ENCODE measurements at places on chromosomes 3 and 15.

- DNase-seq, result peak; percentile 14
Observed at GRCh38 chr3:66582721-66583423, 82.0 kb upstream of the LRIG1 start.

- no peak for DNase-seq
Observed at GRCh38 chr3:72446218-72447058, 401.8 kb downstream of the SHQ1 start.

- no peak for DNase-seq
Observed at GRCh38 chr3:79339846-79340245, 428.0 kb downstream of the ROBO1 start.

- DNase-seq, result no peak
Observed at GRCh38 chr15:80151148-80151547, 1.7 kb upstream of the FAH start.

DNA sequence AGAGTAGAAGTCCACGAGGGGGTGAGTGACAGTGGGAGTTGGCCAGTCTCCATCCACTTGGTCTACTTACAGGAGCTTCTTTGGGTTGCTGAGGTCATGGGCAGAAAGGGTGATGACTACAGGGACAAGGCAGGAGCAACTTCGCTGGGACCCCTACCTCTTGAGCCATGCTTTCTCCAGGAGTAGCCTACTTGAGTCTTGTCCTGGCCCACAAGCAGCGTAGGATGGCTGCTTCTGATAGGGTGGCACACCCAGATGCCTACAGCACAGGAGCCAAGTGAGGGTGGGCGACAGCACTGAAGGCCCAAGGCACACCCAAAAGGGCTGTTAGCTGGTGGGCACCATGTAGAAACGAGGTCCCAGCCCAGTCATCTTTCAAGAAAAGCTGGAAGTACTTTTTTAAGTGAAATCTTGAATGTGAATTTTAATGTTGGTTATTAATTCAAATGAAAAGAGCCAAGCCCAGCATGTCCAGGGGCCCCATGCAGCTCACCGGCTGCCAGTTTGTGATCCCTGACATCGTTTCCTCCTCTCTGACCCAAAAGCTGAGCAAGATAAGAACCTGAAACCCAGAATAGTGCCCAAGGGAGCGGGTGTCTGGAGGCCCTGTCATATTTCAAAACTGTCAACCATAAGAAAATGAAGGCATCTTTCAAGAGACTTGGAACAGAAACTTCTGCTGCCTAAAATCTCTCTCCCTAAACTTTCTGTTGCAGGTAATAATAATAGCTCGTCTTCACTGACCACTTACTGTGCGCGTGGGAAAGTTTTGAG, 2.2 kb upstream of the CPEB1 start:
- no peak for DNase-seq

- DNase-seq, result no peak
Observed at GRCh38 chr3:159605101-159605500, 383.5 kb upstream of the IL12A start.

DNA sequence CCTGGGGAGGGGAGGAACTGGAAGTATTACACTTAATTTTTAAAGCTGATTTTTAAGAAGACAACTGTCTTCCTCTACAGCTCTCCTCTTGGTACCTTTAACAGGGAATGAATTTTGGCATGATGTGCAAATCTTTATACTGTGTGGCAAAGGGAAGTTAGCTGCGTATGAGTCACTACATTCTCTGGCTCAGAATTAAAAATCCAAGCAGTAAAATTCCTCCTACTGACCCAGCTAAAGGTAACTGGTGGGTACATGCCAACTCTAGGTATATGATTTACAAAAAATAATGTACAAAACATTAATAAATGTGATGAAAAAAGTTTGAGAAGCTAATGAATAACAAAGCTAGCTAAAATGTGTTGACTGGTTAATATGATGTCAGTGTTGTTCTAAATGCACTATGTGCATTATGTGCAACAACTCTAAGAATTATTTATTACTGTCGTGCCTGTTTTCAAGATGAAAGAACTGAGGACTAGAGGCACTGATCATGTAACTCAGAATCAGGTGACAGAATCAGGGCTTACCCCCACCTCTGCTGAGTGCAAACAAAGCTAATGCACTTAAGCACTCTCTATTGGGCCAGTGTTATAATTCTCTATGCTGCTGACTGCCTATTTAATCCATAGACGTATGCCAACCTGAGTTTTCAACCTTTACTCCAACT, 194.7 kb upstream of the CADPS start:
- no peak for DNase-seq

GRCh38 chr3:66469220-66469640, 31.6 kb downstream of the LRIG1 start:
- no peak for DNase-seq

- DNase-seq, result no peak
Observed at GRCh38 chr3:25863011-25863415, 73.1 kb downstream of the OXSM start.

- DNase-seq, result no peak
Observed at GRCh38 chr15:96329403-96329981, 1.0 kb upstream of the NR2F2 start.

- no peak for DNase-seq
Observed at GRCh38 chr3:55069950-55070349, 142.1 kb upstream of the LRTM1 start.

GRCh38 chr3:197575362-197575761, 19.6 kb upstream of the BDH1 start:
- no peak for DNase-seq

DNA sequence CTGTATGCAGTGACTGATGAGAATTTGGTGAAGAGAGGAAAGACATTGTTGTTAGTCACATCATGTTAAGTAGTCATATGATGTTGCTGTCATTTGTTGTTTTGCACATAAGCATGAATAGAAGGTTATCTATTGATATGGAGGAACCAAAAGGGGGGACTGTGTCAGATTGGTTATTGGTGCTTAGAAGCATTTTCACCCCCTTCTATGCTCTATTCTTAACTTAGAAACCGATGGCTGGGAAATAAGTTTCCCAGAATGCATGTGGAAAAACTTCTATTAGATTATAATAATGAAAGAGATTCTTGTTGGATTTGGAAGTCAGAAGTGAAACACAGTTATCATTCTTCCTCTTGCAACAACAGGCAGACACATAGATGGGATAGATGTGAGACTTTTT, 33.2 kb upstream of the CADM2 start:
- DNase-seq, result no peak

GRCh38 chr3:157542711-157543500, 39.7 kb upstream of the VEPH1 start:
- DNase-seq, result no peak

DNA sequence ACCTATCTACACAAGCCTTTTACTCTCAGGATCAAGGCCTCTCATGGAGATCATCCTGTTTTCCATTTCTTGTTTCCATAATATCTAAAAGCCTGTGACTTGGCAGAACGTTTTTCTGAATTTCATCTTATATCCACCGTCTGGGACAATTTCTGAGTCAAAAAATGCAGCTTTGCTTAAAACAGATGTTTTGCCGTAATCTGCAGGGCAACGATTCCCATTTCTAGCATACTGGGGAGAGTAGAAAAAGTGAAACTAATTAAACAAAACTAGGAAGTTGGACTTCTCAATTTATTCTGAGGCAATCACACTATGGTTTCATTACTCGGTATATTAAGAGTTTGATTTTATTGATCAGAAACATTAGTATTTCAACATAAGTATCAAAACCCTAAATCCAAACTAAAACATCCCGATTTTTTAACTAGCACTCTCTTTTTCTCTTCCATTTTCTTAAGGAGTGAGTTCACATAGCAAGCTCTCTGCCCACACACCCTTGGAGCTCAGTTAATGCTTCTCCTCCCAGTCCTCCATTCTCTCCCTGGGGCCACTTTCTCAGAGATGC, 33.6 kb downstream of the SPATA12 start:
- no peak for DNase-seq

DNA sequence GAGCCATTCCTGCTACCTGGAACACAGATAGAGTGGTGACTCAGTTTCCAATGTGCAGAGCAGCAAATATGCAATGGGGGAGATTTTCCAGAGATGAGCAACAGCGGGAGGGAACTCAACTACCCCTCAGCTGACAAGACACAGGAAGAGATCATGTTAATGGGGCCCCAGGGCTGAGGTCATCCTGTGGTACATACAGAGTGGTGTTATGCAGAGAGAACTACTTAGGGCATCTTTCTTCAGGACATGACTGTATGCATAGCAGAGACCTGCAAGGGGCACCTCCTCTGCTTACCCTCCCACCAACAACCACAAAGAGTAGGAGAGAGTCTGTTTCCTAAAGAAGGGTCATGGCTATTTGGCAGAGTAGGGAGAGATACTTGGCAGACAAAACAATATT, 6.8 kb upstream of the TBC1D5 start:
- DNase-seq, result no peak

DNA sequence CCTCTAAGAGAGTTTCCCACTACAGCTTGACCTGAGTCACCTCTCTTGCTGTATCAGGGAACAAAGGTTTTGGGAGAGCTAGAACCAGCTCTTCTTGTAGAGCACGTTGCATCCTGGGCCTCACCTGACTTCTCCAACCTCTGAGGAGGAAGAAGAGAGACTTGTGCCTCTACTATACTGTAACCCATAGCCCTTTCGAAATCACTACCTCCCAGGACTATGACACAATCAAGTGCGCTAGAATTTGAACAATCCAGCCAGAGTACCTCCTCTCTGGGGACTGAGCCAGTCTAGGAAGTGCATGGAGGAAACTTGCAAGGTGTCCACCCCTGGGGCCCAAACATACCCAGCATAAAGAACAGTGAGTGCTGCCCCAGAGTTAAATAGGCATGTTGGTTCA, 192.8 kb upstream of the BHLHE40 start:
- no peak for DNase-seq

- no peak for DNase-seq
Observed at GRCh38 chr15:80072285-80072994, 13.0 kb downstream of the ZFAND6 start.

GRCh38 chr15:62089616-62090015, 22.8 kb downstream of the C2CD4A start:
- no peak for DNase-seq

- no peak for DNase-seq
Observed at GRCh38 chr15:75001310-75001709, 5.9 kb downstream of the SCAMP5 start.

- no peak for DNase-seq
Observed at GRCh38 chr3:107264888-107265287, 112.4 kb upstream of the CCDC54 start.

DNA sequence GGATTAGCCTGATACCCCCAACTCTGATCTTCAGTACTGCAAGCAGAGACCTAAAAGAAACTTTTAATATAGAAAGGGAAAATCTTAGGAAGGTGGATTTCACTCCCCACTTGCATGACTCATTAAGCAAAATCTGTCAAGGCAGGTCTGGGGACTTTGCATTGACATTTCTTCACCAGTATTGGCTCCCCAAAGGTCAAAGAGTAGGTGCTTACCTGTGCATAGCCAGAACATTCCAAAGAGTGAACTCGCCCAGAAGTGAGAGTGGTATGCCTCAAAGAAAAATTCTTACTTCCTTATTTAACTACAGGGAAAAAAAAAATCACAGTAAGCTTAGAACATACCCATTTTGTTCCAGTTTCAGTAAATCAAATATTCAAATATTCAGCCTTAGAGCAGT, 140.9 kb upstream of the TP63 start:
- no peak for DNase-seq

GRCh38 chr15:91852741-91853510, 582 bp upstream of the SLCO3A1 start:
- peak; percentile 52 for DNase-seq

DNA sequence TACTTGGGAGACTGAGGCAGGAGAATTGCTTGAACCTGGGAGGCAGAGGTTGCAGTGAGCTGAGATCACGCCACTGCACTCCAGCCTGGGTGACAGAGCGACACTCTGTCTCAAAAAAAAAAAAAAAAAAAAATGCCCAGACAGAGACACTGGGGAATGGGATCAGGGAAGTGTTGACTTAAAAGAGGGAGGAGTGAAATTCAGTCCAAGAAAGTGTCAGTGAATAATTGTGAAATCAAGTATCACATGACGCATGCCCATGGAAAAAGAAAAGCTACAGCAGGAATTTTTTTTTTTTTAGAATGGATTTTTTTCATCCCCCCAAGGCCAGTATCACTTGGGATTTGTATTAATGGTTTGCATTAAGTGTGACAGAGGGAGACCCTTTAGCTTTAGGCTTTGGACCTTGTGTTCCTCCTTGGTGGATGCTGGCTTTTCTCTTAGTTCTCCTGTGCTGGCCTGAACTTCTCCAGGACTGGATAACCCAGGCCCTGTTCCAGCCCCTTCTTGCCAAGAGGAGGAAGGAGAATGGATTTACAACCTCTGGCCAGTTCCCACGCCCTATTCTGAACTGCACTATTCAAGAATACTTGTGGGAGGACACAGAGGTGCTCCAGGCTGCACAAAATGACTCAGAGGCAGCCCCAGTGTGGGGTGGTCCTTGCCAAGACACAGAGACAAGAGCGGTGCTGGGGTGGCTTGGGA, 36.7 kb upstream of the ZNF774 start:
- no peak for DNase-seq

DNA sequence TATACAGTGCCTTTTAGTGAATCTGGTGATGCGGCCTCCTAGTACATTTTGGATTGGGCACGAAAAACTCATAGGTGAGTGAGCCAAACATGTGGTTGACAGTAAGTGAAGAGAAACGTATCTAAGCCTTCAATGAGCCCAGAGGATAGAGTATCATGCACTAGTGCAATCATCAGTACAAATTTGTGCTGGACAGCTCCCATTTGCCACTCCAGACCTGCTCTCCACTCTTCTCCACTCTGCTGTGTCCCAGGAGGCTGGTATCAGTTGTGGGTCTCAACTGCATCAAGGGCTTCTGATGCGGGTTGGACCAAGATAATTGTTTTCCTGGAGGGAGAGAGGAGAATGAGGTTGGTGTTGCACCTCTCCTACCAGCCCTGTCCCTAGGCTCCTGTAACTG, 9.1 kb upstream of the RASGRF1 start:
- DNase-seq, result no peak

DNA sequence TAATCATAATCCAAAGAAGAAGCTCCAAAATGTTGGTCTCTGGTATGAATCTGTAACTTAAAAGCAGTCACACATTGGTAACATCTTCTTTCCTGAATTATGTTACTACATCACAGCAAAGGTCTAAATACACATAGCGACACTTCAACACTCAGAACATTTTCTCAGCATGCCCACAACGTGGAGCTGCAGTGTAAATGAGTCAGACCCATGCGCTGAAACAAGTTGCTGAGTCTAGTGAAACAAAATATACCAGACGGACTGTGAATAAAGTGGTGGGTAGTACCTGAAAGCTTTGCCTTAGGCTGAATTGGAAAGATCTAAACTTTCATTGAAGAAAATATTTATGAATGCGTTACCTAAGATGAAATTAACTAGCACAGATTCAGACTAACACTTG, 33.2 kb upstream of the GOLGA8B start:
- no peak for DNase-seq

Data from stimulated activated CD8-positive, alpha-beta memory T cell treated with anti-CD3 and anti-CD28 coated beads, Interleukin-15, amount 100 ng/mL, for 1 hour (primary cell).